ENCODE measurements at places on chromosomes 5 and 9.

GRCh38 chr5:37088009-37088408, 161.2 kb downstream of the CPLANE1 start:
- DNase-seq: no peak

DNA sequence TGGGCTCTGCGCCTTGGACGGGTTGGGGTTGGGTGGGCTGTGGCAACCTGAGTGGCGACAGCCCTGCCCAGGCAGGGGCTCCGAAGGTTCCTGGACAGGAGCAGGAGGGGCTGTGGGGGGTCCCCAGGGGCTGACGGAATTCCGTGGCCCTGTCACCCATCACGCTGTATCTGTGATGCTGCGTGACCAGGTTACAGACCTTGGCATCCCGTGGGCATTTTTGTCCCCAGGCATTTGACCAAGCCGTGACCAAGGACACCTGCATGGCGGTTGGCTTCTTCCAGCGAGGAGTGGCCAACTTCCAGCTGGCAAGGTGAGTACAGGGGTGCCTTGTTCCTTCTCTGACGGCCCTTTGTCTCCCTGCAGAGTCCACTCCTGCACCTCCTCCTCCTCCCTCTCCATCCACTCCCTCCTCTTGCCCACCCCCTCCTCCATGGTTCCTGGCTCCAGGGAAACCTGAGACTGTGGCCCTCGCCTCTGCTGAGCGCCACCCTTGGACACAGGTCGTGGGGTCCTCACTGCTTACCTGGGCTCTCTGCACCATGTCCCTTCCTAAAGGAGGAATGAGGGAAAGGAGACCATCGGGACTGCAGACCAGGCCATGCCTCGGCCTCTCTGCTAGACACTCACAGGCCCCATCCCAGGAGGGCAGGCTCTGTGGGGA, 3.0 kb downstream of the NOXA1 start:
- DNase-seq: no peak

- no peak for DNase-seq
Observed at GRCh38 chr5:150513375-150514309, 5.7 kb downstream of the NDST1 start.

GRCh38 chr9:98864281-98865174, 57.1 kb downstream of the GALNT12 start:
- DNase-seq: no peak

DNA sequence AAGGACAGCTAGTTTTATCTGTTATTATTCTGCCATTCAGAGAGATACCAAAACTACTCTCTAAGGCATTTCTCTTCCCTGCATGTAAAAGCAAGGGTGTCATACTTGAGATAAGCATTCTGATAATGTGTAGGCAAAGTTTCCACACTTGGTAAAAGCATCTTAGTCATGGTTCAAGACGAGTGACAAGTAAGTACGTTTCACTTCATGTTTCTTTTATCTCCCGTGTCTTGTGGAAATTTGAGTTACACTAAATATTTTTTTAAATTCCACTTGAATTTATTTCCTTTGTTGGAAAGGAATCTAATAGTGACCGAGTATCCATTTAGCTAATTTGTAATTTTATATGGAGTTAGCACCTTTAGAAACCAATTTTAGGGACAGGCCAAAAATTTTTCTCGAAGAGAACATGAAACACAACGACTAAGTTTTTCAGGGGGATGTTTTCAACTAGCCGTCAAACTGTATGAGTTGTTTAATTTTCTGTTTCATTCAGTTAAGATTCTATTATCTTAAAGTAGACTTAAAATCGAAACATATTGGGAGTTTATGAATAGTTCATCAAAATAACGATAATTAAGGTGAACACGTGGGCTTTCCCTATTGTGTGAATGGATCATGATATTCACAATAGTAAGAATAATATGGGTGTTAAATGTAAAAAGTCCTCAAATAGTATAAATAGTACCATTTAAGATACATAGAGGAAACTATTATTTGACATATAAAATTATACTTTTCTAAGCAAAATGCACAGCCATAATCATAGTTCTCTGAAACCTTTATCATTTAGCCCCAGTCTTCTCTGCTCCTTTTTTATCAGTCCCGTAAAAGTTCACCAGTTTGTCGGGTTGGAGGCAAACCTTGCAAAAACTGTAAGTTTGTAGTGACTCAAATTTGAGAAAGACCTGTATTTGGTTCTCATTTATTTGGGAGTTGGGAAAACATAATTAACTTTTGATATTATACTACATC, 1.6 kb downstream of the RFESD start:
- DNase-seq: no peak

DNA sequence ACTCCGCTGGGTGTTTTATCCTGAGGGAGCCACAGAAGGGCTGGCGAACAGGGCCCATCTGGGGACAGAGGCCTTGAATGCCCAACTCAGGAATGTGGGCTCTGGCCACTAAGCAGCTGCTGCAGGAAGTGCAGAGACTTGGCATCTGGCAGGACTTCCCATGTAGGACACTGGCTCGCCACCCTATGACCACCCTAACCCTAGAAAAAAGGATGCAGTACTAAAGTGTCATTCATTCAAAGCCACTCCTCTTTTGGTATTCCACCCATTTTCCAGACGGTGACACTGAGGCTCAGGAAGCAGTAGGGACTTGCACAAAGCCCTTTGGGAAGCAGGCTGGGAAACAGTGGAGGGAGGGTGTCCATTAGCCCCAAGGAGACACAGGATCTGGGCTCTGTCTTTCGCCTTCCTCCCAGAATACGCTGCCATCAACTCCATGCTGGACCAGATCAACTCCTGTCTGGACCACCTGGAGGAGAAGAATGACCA, 3.0 kb downstream of the BBLN start:
- DNase-seq: no peak

DNA sequence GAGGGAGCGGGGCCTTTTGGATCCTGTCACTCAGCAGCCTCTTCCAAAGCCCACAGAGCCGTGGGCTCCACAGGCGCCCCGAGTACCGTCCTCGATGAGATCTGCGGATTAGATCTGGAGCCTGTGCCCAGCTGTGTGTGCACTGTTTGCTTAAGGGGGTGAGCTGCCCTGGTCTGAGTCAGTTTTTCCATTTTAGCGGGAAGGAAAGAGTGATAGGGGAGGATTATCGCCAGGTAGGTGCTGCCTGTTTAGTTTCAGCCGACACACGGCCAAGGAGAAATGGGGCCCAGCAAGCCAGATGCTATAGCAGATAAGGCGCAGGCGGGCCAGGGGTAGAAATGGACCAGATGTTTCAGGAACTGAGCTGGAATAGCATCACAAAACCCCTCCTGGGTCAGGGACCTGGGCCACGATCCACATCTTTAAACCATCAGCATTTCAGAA, 18.1 kb downstream of the COL5A1 start:
- no peak for DNase-seq

DNA sequence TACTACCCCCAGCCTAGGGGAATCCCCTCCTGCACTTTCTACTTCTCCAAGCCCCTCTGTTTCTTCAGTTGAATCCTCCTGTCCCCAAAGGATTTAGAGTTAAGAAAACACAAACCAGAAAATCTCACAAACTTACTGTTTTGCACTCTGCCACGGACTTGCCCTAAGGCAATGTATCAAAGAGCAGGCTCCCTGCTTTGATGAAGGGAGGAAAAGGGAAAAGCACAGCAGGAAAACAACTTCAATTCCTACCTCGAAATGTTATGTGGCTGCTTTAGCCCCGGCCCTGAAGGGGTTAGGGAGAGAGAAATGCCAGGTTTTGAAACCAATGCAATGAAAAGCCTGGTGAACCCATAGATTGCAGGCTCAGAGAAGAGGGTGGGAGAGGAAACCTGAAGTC, 254.7 kb downstream of the MAN2A1 start:
- no peak for DNase-seq

DNA sequence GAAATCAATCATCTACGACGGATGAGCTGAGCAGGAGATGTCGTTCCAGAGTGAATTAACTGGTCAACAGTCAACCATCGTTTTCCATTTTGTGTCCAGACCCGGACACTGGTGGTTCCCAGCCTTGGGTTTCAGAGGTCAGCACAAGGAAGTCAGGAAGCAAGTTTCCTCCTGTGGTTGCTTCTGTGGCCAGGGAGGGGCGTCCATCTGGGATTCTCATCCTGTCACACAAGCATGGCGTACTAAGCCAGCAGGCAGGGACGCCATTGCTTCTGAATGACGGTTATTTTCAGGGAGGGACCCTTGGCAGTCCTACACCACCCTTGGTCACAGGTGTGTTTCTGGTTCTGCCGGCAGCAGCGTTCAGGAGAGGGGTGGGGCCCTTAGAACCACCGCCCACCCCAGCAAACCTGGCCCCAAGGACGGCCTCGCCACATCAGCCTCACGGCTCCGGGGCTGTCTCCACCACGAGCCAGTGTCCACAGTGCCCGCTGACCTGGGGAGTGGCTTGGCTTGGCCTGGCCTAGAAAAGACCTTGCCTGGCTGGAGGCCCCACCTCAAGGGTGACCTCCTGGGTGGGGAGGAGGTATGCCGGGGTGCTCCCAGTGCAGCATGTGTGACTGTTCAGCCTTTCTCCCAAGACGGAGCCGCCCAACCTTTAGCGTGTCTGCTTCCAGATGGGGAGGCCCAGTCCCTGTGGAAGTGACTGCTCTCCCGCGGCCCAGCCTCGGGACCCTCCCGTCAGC, 25.2 kb downstream of the NDUFS6 start:
- no peak for DNase-seq

- DNase-seq: no peak
Observed at GRCh38 chr5:132608107-132608506, 49.9 kb upstream of the IL13 start.

DNA sequence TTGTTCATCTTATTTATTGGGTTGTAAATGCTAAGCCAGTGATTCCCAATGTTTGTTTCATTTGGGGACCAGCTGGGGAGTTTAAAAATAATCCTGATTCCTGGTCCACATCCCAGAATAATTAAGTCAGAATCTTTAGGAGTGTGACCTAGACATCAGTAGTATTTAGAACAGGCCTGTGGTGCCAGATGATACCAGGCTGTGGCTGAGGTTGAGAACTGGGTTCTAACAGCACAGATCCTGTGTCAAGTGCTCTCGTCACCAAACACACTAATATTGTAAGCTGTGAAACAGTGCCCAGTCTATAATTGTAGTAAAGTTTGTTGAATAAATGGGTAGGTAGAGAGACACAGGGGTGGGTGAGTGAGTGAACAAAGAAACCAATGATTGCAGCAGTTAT, 172.1 kb upstream of the PPP1R2B start:
- no peak for DNase-seq

DNA sequence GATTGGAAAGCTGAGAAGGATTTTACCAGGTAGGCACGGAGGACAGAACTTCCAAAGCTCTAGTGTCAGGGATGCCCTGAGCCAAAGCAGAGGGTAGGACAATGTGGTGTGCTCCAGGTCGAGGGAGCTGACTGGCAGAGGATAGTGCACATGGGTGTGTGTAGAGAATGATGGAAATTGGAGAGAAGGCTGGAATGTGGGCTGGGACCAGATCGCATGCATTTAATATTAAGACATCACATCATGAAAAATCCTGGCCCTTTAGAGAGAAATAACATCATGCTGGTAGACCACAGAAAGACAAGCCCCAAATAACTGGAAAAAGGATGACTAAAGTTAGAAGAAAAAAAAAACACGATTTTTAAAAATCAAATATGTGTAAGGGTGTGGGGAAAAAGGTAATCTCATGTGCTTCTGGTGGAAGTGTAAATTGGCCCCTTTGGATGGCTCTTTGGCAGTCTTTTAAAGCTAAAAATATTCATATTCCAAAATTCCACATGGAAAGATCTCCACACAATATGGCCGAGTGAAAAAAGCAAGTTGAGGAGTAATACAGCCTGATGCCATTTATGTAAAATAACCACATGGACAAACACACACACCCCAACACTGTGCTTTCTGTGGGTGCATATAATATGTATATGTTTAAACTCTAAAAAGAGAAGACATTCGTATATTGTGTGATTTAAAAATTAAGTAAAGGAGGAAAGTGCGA, 67.0 kb upstream of the TGFBR1 start:
- DNase-seq: no peak

DNA sequence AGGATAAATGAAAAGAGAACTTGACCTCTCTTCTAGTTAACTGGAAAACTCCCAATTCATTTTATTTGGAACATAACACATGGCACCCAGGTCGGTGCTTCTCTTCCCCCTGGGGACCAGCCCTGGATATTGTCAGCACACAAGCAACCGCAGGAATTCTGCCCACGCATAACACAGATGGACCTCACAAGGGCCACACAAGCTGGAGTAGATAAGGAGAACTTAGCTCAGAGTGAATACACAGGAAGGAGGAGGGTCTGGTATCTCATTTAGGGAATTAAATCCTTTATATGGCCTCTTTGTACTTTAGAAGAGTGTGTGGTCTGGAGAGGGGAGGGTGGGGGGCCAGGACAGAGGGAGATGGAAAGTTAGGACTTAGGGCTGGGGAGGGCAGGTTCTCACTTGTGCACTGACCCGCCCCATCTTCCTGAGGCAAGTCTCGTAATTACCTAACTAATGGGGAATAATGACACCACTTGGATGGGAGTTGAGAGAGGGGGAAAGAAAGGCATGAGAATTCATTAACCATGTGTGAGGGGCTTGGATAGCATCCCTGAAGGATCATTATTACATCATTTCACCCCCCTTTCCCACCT, 341.2 kb upstream of the WWC1 start:
- no peak for DNase-seq

- DNase-seq: no peak
Observed at GRCh38 chr5:35821513-35821912, 35.2 kb upstream of the IL7R start.

GRCh38 chr5:59371525-59372127, 521.9 kb downstream of the PDE4D start:
- DNase-seq: no peak

DNA sequence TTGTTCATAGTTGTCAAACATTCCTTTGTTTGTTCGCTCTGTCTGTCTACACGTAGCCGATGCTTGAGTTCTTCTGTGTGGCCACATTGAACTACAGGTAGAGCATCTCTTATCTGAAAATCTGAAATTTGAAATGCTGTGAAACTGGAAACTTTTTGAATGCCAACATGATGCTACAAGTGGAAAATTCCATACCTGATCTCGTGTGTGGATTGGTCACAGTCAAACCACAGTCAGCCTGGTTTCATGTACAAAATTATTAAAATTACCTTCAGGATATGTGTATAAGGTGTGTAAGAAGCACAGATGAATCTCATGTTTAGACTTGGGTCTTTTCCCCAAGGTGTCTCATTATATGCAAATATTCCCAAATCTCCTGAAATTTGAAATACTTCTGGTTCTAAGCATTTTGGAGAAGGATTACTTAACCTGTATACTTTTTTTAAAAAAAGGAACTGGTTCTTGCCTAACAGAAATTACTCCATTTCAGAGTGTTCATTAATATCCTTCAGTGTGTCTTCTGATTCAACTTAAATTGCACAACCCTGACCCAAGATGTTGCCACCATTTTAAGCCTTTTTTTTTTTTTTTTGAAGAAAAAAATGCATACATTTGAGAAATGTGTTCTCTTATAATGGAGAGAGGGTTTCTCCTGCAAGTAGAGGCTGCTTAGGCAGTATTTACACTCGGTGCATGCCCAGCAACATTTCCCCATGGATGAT, 254.3 kb downstream of the MAST4 start:
- no peak for DNase-seq

GRCh38 chr5:89283728-89284493, 400.9 kb upstream of the MEF2C start:
- no peak for DNase-seq

GRCh38 chr5:55857247-55857640, 6.1 kb downstream of the IL31RA start:
- no peak for DNase-seq

- no peak for DNase-seq
Observed at GRCh38 chr5:107982703-107983425, 312.1 kb upstream of the EFNA5 start.
